ENCODE measurements at places on chromosomes 3 and 15.

DNA sequence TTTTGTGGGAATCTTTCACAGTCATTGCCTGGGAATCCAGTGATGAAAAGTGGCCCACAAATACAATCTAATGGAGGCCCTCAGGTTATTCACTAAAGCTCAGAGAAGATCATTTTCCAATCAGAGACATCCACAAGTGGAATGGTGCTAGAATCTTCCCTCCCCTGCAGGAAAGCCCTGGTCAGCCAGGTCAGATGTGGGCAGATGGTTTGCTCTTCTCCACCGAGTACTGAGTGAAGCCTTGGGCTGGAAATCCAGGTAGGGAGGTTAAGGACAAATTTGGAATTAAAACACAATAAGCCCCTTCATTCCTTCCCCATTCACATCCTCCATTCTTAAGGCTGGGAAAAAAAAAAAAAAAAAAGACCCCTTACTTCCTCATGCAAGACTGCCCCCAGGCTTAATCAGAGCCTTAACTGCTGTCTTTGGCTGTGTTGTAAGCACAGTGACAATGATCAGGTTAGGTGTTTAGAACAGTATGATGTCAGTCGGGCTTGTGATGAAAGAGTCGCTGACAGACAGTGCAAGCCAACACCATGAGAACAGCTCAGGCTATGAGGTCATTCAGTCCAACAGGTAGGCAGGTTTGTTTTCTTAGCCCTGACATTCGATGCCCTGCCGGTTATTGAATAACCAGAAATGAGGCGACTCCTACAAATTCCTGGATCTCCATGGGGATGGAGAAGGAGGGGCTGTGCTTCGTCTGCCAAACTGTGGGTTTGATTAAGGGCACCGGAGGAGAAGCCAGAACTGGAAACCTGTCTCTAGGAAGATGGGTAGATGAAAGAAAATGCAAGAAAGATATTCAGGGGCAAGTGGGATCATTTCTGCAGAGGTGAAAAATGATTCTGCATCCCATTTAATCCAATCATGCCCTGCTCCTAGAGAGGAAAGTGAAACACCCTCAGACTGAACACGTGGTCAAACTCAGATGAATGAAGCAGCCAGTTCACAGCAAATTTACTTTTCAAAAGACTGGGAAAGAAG is 23.5 kb upstream of the HES1 start:
- no peak for DNase-seq

GRCh38 chr3:124467980-124468902 is 262.0 kb upstream of the UMPS start:
- DNase-seq = peak; percentile 83

DNA sequence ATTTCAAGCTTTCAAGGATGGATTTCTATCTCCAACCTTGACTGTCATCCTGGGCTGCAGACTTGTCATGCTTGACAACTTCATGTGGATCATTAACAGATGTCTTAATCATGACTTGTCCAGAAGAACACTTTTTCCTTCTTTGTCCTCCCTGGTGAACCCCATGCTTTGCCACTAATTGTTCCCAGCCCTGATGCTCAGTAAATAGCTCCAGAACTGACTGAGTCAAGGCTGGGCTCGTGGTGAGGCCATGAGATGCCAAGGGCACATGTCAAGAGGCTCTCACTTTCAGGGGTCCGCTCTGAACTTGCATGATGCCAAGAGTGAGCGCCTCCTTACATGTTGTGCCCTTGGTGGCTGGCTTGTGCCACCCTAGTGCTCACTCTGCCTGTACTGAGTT is 48.9 kb upstream of the KY start:
- no peak for DNase-seq

GRCh38 chr3:13009946-13010315 is 63.3 kb downstream of the IQSEC1 start:
- DNase-seq = no peak

DNA sequence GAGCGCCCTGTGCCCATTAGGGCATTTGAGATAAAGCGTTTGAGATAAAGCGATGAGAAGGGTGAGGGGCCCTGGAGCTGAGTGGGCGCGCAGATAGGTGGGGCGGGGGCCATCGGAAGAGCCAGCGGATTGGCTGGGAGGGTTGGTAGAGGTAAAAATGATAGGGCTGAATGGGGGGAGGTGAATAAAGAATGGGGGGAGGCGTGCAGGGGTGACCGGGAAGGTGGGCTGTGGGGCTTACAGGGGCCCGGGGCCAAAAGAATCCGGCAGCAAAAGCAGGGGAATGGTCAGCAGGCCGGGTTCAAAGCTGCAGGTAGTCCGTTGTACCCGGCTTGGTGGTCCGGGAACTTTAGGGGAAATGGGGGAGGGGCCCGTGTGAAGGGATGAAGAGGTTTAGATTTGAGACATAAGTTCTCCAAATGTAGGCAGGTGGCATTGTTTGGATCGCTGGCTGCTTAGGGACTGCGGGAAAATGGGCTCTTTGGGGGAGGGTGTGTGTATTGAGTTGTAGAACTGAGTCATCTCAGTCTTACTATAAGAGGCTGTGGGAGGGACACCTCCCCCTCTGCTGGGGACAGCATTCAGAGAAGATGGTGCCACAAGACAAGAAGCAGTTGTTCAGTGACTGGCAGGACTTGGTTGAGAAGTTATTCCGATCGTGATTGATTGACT is 610 bp downstream of the ARID3B start:
- no peak for DNase-seq

DNA sequence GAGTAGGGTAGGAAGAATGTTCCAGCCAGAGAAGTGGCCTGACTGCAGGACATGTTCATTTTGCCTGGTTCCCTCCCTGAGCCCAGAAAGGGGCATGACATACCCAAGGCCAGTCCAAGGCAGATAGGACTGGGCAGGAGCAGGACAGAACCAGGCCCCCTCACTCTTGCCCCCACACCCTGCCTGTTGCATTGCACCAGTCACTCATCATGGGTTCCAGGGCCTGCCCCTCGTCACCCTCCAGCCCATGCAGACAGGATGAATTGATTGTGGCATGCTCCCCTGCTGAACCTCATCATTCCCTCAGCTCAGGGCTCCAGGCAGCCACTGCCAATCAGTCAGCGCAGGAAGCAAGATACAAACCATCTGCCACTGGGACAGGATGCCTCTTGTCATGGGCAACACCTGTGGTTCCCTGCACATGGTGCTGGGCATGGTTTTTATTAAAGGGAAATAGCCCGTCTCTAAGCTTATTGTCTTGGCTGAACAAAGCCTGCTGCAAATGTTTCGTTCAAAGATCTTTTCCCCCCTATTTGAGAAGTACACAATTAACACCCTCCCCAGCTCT is 48.9 kb downstream of the RASGRF1 start:
- DNase-seq = no peak

- no peak for DNase-seq
These were observed 17.1 kb downstream of the PML start for GRCh38 chr15:74011610-74012009.

DNA sequence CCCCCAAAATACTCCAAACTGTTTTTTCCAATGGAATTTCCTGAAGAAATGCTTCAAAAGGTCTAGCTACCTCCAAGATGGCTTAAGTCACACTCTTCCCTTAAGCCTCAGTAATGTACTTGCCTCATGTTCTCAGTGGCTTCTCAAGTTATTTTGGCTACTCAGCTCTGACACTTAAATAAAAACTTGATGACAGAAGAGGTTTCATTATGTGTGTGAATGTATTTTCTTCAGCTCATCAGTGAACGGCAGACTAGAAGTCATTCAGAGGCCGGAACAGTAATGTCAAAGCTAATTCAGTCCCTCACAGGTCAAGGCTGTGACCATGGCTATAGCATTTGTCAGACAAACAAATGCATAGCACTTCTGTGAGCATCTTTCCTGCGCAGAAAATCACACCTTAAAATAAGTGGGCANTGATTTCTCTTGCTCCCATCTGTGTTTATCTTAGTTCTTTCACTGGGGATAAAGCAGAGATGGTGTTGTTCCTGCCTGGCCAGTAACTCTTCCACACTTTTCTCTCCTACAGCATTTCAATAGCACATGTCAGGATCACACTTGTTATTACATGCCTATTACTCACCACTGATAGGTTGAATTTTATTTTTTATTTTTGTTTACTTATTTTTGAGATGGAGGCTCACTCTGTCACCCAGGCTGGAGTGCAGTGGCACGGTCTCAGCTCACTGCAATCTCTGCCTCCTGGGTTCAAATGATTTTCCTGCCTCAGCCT is 68.5 kb upstream of the PLCL2 start:
- no peak for DNase-seq

- no peak for DNase-seq
These were observed 969.0 kb upstream of the ALCAM start for GRCh38 chr3:104397713-104398112.

DNA sequence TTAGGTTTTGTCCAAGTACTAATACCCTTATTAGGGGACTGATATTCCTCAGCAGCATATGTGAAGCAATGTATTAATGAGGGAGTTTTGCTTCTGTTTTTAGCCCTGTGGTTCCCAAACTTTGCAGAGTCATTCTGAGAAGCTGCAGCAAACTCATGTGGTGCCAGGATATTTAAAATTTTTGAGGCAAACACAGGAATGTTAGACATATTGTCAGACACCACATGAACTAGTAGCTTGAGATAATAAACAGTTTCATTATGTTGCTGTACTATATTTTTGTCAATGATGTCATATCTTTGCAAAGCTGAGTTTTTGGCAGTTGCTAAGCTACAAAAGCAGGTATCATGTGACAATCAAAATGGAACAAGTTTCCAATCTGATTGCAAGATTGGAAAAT is 36.6 kb downstream of the ATP6V1A start:
- peak; percentile 83 for DNase-seq

DNA sequence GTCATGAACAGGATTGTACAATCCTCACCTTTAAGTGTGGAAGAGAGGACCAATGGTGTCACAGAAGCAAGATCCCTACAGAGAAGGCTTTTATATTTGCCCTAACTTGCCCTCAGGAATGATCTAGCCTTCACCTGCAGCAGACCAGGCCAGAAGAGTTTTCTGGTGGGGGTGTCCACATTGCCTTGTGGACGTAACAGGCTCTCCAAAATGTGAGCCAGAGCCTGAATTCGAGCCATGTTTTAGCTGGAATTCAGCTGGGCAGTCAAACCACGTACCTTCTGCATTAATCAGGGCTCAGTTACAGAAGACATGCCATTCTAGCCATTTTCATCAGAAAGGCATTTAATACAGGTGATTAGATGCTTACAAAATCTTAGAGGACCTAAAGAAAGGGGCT is 23.6 kb upstream of the RAB7A start:
- no peak for DNase-seq

DNA sequence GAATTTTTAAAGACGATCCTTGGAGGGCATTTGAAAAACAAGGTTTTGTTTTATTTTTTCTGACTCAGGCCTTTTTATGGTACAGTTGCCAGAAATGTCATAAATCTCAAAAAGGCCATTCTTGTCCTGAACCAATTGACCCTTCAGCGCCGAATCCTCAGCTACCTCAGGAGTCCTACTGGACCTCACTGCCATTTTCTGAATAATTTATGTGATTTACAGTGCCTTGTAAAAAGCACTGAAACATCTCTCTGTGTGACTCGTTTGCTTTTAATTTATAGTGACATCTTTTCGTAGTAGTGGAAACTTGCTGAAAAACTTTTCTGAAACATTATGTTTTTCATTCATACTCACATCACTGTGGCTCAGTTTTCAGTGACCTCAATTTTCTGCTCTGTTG is 72.2 kb upstream of the ARL6 start:
- no peak for DNase-seq

- no peak for DNase-seq
These were observed 1042.8 kb upstream of the NR2F2 start for GRCh38 chr15:95287720-95288103.

GRCh38 chr15:73295630-73296286 is 73.0 kb downstream of the HCN4 start:
- no peak for DNase-seq

DNA sequence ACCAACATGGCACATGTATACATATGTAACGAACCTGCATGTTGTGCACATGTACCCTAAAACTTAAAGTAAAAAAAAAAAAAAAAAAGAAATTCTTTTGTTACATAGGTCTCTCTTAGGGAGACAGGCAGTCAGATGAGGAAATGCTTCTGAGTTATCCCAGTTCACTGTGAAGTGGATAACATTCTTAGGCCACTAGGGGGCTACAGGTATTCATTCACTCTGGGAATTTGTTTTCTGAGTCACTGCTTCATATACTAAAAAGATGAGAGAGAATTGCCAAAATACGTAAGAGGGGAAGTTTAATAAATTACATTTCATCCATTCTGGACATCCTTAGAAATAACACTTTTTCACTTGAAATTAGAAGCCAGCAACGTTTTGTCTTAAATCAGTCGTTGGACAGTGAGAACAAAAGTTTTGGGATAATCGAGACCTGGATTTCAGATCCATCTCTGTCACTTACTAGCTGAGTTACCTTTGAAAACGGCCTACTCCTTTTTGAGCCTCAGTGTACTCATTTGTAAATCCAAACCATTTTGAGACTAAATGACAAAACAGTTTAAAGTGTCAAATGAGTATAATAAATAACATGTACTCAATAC is 738.4 kb upstream of the ALCAM start:
- DNase-seq = peak; percentile 51

DNA sequence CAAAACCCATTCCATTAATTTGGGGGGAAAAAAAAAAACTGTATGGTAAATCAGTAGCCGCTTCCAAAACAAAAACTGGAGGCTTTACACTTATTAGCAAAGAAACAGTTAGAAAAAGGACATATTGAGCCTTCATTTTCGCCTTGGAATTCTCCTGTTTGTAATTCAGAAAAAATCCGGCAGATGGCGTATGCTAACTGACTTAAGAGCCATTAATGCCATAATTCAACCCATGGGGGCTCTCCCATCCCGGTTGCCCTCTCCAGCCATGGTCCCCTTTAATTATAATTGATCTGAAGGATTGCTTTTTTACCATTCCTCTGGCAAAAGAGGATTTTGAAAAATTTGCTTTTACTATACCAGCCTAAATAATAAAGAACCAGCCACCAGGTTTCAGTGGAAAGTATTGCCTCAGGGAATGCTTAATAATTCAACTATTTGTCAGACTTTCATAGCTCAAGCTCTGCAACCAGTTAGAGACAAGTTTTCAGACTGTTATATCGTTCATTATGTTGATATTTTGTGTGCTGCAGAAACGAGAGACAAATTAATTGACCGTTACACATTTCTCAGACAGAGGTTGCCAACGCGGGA is 9.4 kb upstream of the RPL24 start:
- no peak for DNase-seq

DNA sequence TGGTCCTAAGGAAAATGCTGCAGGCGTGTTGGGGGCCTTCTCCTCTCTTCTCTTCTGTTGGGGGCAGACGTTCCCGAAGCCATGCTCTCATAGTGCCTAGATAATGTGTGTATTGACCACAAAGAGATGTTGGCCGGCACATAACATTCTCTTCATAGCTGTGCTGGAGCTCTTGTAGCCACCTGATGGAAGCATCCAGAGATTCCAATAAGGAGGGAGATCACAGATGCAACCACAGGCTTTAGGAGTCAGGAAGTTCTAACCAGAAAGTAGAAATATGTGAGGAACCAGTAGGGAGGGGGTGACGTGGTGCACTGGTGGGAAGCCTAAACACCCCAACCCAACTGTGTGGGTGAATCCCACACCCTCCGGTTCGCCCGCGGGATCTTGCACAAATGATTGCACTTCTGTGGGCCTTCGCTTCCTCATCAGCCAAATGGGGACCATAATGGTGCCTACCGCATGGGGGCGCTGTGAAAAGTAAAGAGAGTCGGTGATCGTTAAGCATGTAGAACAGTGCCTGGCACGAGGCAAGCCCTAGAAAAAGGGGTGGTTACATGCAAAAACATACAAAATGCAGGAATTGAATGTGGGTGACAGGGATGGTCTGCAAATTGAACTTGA is 87.8 kb downstream of the TOP2B start:
- DNase-seq = no peak

Data from COLO829 (cell line).